ENCODE measurements at places on chromosomes 3 and 15. TPM values are rescaled to one million over a fixed set of nuclear protein-coding genes. Genes with fewer than 3 reads are reported as not detected.

- no peak for DNase-seq
Measured at GRCh38 chr15:61668444-61668843, 391.8 kb downstream of the VPS13C start.

GRCh38 chr15:69119001-69119400 lies 41.4 kb upstream of the GLCE start:
- no peak for DNase-seq

GRCh38 chr3:159008401-159008800 lies 206.5 kb downstream of the MFSD1 start:
- DNase-seq: no peak

DNA sequence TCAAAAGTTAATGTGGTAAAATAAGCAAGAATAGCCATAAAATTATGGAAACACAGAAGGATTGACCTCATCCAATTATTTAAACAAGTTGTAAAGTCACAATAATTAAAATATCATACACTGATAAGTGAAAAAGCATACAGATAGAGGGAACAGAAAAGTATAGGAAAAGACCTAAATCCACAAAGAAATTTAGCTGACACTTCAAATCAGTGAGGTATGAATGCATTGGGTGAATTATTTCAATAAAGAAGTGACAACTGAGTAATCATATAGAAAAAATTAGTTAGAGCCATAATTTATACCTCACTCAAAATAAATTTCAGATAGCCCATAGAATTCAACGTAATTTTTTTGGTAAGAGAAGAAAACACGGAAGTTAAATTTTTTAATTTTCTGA lies 25.1 kb downstream of the TFDP2 start:
- no peak for DNase-seq

GRCh38 chr15:70558406-70559264 lies 204.7 kb downstream of the UACA start:
- DNase-seq: no peak

Gene P2RY13
- total RNA-seq: not detected

Gene CACNA1D
- total RNA-seq: 5.0 TPM

Gene PIERCE2
- total RNA-seq: 1.9 TPM
